ENCODE measurements at places on chromosomes 4 and X.

- no peak for DNase-seq
Measured at GRCh38 chr4:57116245-57116644, 6.1 kb upstream of the IGFBP7 start.

GRCh38 chr4:151407466-151408379, 1.3 kb upstream of the FHIP1A start:
- no peak for DNase-seq

DNA sequence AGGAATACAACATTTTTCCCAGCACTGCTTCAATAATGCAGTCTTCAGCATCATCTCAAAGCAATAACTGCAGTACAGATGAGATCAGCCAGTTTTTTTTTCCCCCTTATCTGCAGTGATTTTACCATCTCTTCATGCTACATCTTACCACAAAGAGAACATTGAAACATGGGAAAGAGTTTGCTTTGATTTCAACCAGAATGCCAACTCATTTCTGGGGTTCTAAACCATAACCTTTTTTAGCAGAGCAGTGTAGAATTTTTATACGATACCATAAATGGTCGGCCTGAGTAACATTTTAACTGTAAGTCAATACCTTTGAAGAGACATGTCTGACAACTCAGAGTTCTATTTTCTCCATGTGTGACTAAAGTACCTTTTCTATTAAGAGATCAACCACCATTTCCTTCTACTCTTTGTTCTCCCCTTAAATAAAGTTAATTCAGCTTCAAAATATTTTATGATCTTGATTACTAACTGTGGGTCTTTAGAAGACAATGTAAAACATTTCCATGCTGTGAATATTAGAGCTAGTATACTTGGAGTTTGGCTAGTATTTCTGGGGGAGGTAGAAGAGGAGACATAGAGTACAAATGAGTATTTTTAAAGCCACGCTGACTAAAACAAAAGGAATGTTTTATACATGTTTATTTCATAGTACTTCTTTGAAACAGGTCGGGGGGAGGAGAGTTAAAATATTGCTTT, 69.1 kb downstream of the TET2 start:
- DNase-seq: no peak

DNA sequence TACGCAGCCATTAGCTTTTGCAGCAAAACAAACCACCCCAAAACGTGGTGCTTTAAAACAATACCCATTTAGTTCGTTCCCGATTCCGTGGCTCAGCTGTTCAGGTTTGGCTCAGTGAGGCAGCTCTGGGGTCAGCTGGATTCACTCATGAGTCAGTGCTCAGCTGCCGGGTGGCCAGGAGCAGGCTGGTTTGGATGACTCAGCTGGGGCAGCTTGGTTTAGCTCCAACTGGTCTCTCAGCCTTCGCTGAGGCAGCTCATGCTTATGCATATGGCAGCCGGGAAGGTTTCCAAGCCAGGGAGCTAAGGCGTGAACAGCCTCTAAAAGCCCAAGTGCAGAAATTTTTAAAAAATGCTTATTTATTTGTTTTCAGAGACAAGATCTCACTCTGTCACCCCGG, 13.3 kb upstream of the CD99 start:
- peak; percentile 80 for DNase-seq

DNA sequence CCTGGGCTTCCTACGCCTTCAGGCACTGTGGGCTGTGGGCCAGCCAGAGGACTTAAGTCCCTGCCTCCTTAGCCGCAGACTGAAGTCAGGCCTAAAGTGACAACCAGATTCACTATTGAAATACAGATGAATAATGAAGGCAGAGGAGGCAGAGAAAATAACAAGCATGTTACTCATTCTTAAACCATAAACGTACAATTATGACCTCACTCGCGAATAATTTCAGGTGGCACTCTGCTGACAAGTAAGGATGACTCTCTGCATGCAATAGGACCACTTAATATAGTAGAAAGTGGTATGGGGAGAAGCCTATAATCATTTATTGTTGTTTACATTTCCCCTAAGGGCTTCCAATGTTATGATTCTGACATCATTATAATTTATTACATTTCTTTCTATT, 409.2 kb upstream of the FGF13 start:
- peak; percentile 3 for DNase-seq

GRCh38 chr4:110119337-110119736, 79.1 kb downstream of the ELOVL6 start:
- no peak for DNase-seq

- DNase-seq: no peak
Measured at GRCh38 chrX:97050392-97050791, 166.7 kb downstream of the RPA4 start.

GRCh38 chr4:86818211-86818610, 31.0 kb downstream of the SLC10A6 start:
- DNase-seq: no peak

- DNase-seq: no peak
Measured at GRCh38 chrX:136666088-136666487, 18.1 kb downstream of the CD40LG start.

Data from H54 (cell line).